Caudate nucleus (tissue), 63 donors: ENCODE measurements at places on chromosomes 4 and X.

GRCh38 chr4:105637408-105638176 is 70.9 kb downstream of the INTS12 start:
- DNase-seq = no peak

- DNase-seq = no peak
Measured at GRCh38 chr4:86974551-86974994, 39.8 kb downstream of the AFF1 start.

GRCh38 chr4:15459706-15460105 is 10.0 kb upstream of the CC2D2A start:
- DNase-seq = no peak

DNA sequence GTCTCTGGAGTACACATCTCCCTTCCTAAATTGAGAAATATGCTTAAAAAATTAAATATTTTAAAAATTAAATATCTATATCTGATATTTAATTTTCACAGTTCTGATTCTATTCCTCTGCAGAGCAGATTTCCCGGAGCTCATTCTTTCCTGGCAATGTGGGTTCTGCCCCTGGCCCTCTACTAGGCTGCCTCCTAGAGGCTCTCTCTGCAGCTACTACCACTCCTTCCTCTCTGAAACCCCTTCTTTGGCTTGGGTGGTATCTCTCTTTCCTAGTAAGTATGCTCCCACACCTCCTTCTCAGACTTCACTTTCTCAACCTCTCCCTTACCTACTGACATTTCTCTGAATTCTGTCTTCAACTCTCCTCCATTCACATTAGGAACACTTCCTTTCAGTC is 45.3 kb downstream of the RPGR start:
- no peak for DNase-seq

- no peak for DNase-seq
Measured at GRCh38 chr4:8821151-8821950, 50.3 kb downstream of the HMX1 start.

DNA sequence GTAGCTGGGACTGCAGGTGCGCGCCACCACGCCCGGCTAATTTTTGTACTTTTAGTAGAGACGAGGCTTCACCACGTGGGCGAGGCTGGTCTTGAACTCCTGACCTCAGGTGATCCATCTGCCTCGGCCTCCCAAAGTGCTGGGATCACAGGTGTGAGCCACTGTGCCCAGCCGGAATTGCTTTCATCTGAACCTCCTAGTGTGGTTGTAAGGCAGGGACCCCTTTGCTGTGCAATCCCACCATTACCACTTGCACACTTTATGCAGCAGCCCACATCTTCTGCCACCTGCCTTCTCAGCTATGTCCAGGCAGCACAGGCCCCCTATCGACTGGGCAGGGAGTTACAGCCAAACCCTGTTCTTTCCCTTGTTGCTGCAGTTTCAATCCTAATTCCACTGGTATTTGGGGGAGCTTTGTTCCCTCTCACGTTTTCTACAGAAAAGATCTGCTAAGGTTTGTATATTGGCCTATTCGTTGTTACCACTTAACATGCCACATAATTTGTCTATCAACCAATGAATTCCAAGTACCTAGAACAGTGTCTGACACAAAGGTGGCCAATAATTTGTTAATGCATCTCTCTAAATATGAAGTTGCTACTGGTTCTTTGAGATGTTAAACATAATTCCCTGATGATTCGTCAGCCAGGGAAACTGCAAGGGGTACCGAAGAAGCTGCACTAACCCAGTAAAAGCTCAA is 6.5 kb downstream of the RPL39 start:
- no peak for DNase-seq
